ENCODE measurements at places on chromosomes 7 and 10.

- DNase-seq = no peak
Measured at GRCh38 chr7:96314402-96315124, 7.3 kb downstream of the SLC25A13 start.

DNA sequence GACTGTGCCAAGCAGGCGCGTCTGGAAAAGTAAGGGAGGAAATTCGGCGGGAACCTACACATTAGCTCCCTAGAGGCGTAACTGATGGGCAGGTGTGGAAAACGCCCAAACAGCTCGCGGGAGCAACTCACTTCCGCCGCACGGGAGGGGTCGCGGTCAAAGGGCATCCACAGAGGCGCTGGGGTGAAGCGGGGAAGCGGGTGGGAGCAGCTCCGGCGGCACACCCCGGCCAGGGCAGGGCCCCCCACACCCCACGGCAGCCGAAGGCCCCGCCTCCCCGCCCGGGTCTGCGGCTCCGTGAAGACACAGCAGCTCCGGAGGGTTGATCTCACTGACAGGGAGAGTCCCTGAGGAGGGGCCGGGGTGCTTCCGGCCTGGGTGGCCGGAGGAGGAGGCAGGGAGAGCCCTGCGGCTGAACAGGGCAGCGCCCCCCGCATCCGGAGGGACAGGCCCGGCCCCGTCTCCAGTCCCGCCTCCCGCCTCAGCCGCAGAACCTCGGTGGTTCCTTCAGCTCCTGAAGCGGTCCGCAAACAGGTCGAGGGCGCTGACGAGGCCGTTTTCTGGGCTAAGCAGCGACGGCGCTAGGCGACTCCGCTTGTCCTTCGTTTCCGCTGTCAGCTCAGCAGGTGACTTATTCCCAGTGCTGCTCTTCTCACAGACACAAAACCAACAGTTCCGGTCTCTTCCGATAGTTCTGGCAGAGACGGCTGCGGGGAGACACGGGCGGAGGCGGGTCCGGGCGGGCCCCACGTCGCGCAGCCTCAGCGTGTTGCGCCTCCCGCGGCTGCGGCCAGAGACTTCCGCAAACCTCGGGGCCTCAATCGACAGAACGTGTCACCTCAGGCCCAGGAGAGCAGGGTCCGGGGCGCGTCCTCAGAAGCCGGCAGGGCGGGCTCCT lies 276.1 kb downstream of the DNAJB6 start:
- no peak for DNase-seq

- DNase-seq = no peak
Measured at GRCh38 chr10:90965720-90966119, 44.8 kb upstream of the ANKRD1 start.

DNA sequence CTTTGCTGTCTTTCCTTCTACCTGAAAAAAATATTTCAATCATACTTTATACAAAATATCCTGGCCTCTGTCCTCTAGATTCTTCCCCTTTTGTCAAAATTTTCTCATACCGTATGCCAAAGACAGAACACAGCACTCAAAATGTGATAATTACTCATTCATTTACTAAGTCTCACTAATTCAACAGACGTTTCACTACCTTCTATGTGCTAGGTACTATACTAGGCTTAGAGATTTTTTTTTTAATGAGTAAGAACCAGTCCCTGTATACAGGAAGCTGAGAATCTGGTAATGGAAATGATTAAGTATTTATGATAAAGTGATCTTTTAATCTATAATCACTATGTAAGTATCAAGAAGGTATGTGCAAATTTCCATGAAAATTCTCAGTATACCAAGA lies 128.0 kb downstream of the ELAPOR2 start:
- DNase-seq = no peak

- no peak for DNase-seq
Measured at GRCh38 chr7:22944510-22944909, 69.4 kb downstream of the HYCC1 start.

DNA sequence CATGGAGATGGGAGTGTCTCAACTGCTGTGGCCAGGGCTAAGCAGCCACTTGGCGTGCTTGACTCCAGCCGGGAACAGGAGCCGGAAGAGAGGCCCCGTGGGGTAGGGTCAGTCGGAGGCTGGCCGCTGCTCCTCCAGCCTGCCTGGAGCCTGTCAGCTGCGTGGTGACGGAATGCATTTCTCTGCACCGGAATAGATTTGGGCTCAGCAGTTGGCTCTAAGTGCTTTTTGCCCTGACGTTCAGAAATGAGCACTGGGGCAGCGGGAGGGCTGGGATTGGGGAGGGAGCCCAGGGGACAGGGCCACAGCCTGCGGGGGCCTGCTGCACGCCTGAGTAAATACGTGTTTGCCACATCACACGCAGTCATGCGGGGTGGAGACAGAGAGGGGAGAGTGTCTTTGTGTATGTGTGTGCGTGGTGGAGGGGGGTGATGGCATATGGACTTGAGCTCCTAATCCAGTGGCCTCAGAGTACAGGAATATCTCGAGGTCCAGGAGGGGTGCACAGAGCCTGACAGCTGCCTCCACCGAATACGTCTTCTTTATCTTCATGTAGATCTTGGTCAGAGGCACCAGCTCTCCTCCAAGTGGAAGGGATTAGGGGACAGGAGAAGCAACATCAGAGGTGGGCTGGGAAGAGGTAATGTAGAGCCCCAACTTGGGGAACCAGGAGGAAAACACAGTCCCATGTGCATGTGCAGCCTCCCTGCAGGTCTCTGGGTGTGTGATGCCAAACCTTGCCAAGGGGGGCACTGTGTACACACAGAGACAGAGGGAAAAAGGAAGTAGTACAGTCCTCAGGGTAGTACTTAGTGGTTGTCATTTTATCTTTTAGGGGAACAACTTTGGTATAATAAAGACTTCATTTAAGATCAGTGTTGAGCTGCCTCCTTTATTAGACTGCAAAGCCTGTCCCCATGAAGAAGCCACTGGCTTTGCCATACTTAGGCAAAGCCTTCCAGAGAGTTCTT lies 151.4 kb downstream of the CDH23 start:
- no peak for DNase-seq

DNA sequence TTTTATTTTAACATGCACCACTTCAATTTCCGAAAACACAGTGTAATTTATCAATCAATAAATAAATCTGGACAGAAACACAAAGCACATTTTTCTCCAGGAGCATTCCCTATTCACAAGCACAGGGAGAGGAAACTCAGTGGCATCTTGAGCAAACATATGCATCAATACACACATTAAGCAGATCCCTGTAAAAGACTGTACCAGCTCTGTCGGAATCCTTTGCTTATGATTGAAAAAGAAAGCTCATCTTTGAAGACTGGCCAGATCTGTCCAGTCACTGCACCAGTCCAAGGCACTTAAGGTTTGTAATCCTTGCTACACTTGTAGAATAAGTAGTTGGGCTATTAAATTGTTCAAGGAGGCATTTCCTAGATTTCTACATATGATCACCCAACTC lies 343.9 kb downstream of the BMPER start:
- DNase-seq = no peak

- no peak for DNase-seq
Measured at GRCh38 chr7:106524690-106525059, 136.3 kb downstream of the CCDC71L start.

GRCh38 chr10:46310851-46311250 lies 24.1 kb downstream of the ANTXRL start:
- DNase-seq = no peak

- DNase-seq = no peak
Measured at GRCh38 chr10:24210501-24210900, 1.6 kb downstream of the KIAA1217 start.

DNA sequence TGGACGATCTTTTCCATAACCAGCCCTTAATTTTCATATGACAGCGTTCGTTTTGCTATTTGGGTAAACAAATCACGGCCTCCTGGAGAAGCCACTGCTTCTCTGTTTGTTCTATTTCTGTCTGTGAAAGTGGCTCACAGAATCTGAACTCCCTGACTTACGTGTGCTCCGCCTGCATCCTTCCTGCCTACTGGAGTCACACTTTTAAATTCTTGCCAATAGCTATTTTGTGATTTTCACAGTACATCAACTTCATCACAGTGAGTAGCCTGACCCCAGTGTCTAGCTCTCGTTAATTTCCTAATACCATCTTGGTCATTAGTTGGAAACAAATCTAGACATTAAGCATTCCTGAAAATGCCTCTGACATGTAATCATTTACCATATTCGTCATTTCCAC lies 49.0 kb upstream of the NPS start:
- DNase-seq = no peak

- DNase-seq = no peak
Measured at GRCh38 chr7:136783934-136784333, 84.5 kb upstream of the CHRM2 start.

- DNase-seq = no peak
Measured at GRCh38 chr7:756231-756927, 29.3 kb upstream of the PRKAR1B start.

GRCh38 chr10:118901906-118902305 lies 127.6 kb upstream of the NANOS1 start:
- no peak for DNase-seq

GRCh38 chr7:41706228-41706930 lies 3.5 kb upstream of the INHBA start:
- no peak for DNase-seq

GRCh38 chr7:50662041-50662694 lies 97.0 kb upstream of the DDC start:
- no peak for DNase-seq

DNA sequence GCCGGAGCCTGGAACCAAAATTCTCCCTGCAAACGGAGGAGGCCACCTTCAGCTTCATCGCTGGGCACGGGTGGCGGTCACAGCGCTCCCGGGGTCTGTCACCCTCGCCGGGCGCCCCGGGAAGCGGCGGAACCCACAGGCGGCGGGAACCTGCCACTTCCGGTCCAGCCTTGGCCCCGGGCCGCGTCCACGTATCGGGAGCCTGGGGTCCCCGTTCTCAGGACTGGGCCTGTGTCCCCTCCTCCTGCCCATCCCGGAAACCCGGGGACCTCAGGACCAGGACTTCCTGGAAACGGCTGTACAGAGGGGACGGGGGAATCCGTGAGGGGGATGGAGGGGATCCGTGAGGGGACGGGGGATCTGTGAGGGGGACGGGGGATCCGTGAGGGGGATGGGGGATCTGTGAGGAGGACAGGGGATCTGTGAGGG lies 25.4 kb downstream of the PDGFA start:
- DNase-seq = no peak

- DNase-seq = no peak
Measured at GRCh38 chr7:40570223-40570622, 435.4 kb downstream of the SUGCT start.

DNA sequence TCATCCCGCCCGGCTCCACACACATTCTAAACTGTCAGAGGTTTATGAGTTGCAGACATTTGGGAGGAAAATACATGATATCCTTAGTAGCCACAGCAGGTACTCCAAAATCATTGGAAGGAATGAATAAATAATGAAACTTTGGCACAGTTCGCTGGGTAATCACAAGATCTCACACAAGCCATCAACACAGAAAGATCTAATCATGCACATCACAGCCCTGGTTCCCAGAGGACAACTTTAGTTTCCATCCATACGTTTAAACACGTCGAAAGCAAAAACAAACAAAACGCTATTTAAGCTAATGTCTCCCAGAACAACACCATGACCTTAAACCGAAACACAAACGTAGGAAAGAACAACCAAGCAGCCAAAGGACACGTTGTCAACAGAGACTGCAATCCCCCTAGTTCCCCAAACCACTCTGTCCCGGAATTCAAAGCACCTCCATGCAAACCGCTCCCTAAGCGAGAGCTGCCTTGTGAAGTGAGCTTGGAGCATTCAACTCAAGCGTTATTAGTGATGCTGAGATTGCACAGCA lies 12.3 kb downstream of the SVIL start:
- DNase-seq = no peak

DNA sequence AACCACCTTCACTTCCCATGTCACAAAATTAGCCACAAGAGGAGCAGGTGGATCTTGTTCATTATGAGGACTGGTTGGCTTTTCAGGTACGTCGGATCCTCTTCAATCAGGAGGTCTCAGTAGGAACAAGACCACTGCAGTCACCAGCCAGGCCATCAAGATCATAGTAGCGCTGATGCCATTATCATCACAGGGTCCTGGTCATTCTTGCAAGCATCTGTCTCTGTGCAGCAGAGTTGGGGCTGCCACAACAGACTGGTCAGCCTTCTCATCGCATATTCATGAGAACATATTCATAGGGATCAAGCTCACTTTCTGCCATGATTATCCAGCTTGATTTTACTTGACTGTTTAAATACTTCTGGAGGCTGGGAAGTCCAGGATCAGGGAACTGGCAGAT lies 67.1 kb downstream of the ADCYAP1R1 start:
- no peak for DNase-seq

GRCh38 chr10:115030483-115031200 lies 62.5 kb upstream of the ATRNL1 start:
- DNase-seq = no peak

DNA sequence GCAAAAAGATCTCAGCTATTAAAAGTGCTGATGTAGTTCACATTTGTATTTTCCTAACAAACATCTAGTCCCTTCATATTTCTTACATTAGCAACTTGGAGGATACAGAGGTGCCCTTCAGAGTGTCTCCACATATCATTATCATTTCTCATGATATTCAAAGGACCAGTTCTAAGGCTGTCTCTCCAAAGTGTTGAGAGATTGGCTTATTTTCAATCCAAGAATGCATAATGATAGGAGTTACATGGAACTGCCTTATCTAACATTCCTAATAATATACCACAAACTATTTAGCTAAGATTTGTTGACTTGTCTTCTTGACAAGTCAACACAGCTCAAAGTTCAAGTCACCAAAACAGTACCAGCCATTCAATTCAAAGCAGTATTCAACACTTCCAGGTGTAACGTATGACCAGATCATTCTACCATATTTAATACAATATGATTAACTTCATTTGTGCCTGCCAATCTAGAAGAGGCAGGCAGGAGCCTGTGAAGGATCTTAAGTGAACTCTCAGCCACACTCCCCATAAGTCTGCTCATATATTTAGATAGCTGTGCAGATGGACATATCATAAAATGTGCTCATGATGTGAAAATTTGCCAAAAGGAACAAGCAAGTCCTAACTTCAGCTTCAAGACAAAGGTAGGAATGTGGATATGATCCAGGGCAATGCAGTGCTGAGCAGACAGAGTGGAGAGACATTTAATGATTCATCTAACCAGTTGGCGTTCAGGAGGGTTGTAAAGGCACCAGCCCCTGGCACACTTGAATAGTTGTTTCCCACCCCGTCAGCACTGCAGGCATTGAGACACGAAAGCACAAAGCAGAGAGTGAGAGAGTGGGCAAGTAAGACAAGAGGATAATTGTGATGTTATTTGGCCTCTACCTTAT lies 108.3 kb downstream of the MTERF1 start:
- no peak for DNase-seq

GRCh38 chr10:44804661-44805060 lies 106.5 kb upstream of the TMEM72 start:
- no peak for DNase-seq

GRCh38 chr7:106824458-106824857 lies 40.6 kb upstream of the PIK3CG start:
- DNase-seq = no peak

DNA sequence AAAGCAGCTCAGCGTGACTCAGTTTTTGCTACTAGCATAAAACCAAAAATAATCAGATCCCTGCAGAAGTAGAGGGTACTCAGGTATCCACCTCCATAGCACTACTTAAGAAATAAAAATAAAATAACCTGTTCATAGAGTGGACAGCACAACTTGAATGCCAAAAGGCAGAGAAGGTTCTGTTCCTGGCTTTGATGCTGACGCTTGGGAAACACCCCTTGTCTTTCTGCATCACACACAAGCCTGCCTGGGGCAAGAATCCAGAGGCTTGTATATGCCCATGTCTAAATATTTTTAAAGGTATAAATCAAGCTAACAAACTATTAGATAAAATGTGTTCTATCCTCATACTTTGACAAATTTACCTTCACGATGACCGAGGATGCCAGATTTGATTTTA lies 207.3 kb downstream of the KIAA1217 start:
- DNase-seq = no peak

GRCh38 chr10:86775056-86775869 lies 18.8 kb downstream of the BMPR1A start:
- DNase-seq = no peak

Data from NCI-H1694 (cell line).